ENCODE measurements at places on chromosomes 4 and X. TPM values are rescaled to one million over a fixed set of nuclear protein-coding genes. Genes with fewer than 3 reads are reported as not detected.
A peak's percentile ranks its signal among the peaks of the same experiment; 100 is the strongest.

DNA sequence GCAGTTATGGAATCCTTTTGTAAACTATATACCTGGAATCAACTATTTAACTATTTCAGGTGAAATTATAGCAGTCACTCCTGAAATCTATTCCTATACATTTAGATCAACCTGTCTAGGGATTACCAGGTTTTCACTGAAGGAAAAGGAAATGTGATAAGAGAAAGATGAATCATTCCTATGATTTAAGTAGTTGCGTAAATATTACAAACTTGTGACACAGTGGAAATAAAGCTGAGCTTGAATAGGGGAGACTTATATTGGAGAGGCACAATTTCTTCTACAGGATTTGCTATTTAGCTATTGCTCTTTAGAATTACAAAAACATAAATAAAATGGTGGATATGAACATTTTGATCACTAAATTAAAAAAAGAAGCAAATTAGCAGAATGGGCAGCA, 284.1 kb upstream of the EPHA5 start:
- no peak for DNase-seq

- DNase-seq, result no peak
Measured at GRCh38 chr4:19146038-19146437, 1105.7 kb upstream of the SLIT2 start.

GRCh38 chrX:68199062-68199848, 234.0 kb downstream of the OPHN1 start:
- DNase-seq, result no peak

DNA sequence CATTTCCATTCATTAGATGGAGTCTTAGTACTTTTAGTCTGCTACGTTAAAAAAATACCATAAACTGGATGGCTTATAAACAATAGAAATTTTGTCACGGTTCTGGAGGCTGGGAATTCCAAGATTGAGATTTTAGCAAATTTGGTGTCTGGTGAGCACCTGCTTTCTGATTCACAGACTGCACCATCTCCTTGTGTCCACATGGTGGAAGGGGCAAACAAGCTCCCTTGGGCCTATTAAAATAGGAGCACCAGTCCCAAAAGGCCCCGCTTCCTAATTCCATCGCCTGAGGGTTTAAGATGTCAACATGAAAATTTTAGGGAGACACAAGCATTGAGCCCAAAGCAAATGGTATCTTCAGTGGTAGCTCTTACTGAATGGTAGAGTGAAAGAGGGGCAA, 120.5 kb upstream of the MAP9 start:
- DNase-seq, result no peak

DNA sequence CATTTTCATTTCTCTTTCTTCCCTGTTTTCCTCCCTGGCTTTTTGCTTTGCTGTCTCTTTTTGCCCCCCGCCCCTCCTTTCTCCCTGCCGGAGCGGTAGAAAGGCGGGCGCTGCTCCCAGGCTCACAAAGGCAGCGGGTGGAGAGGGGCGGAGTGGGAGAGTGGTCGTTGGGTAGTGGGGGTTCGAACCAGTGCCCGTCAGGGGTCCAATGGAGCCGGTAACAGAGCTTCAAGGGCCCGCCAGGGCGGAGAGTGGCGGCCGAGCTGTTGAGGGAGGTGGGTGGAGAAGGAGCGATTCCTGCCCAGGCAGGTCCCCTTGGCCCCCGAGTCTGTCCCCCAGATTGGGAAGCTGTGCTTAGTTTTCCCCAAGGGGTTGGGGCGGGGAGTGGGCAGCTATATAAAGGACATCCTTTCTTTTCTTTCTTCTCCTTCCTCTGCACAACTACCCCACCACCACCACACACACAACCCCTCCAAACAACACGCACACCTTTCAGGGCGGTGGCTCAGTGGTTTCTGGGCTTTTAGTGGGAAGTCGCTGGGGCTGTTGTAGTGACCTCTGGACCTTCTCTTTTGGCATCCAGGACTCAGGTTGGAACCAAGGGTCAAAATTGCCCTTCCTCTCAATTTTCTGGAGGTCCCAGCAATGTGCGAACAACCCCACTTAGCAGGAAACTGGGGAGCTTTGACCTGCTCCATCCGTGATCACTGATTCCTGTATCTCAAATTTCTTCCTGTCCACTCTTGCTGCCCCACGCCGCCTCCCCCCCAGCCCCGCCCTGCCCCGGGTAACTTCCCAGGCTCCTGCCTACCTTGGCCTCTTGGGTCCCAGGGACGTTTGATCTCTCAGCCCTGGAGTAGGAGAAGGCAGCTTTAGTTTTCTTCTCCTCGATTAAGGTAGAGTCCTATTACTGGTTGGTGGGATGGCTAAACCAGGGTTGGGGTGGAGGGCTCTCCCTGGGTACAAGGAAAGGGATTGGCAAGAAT, 1.9 kb downstream of the EFNB1 start:
- DNase-seq, result peak; percentile 63

DNA sequence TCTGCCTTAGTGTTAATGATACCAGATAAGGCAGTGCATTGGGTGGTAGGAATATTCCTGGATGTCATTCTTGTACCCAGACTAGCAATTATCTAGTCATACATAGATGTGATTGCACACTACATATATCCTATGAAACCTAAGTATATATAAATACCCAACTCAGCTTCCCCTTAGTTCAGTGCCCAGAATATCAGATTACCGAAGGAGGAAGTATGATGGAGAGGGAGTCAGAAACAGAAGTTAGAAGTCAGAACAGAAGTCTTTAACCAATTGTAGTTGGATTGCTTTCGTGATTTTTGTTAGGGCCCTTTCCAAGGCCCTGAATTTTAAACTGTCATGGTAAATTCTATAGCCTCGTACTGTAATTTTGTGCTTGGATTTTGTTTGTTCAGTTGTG, 42.9 kb downstream of the MOB1B start:
- DNase-seq, result no peak

Gene OCRL
- total RNA-seq, result 21.4 TPM

Gene MFAP3L
- total RNA-seq, result 30.7 TPM
